ENCODE measurements at places on chromosomes 4 and X.

DNA sequence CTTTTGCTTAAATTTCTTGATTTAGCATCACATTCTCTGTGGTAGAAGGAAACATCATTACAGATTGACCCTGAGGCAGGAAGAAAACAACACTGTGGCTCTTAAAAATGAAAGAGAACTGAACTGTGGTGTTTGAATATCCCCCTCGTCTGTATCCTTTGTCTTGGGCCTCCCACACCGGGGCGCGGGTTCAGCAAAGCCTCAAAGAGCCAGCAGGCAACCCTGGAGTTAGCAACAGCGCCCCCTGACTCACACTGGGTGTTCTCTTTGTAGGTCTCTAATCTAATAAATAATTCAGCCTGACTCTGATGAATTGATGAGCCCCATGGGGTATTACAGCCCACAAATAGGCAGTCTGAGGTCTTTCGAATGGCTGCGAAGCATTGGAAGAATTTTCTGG lies 46.1 kb upstream of the CTSO start:
- DNase-seq = no peak

GRCh38 chrX:13764765-13765164 lies 30.2 kb downstream of the OFD1 start:
- no peak for DNase-seq

- DNase-seq = no peak
These were observed 46.7 kb downstream of the FSTL5 start for GRCh38 chr4:162117051-162117450.

GRCh38 chrX:119375561-119375960 lies 23.6 kb upstream of the SLC25A43 start:
- DNase-seq = peak; percentile 25

GRCh38 chr4:85381968-85382367 lies 93.0 kb upstream of the ARHGAP24 start:
- DNase-seq = no peak

DNA sequence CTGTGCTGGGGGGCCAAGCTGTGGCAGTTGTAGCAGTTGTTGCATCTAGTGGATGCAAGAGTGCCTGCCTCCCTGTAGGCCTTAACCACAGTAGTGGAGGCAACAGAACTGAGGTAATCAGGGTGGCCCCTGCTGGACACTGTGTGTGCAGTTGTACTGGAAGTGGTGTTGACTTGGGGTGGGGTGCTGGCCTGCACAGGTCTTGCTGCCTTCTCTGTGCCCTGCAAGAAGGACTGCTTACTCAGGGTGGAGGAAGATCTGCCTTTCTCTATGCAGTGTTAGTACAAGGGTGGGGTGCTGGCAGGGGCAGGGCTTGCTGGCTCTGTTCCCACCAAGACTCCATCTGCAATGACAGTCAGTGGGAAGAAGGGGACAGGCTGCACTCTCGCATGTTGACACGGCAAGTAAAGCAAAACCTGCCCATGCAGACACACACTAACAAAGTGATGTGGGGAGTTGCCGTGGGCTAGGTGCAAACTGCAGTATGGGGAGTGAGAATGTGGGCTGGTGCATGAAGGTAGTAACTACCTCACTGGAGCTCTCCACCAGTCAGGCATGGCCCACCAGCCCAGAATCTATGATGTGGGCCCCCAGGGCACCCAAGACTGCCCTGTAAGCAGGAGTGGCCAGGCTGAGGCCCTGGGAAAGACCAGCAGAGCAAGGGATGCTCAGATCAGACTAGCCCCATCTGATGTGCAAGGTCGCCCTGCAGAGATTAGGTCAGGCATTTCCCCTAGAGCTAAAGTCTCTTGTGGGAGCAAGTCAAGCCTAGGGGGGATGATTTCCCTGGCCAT lies 594.9 kb downstream of the TECRL start:
- no peak for DNase-seq

- no peak for DNase-seq
These were observed 492 bp downstream of the GALNT7 start for GRCh38 chr4:173169178-173169427.

DNA sequence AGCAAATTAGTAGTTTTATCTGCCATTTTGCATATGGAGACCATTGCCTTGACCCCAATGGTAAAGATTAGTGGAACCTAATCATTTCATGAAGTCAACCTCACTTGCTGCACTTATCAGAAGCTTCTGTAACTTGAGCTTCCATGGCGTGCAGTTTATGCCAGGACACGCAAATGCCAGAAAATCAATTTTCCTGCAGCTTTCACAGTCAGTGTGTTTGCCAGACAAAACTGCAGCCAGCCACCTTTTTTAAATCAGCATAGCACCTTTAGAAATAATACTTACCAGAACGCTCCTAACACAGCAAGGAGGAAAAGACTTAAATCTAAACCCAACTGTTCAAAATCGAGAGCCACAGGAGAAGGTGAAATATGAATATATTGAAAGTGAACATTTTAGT lies 265.3 kb downstream of the GRIA3 start:
- no peak for DNase-seq

DNA sequence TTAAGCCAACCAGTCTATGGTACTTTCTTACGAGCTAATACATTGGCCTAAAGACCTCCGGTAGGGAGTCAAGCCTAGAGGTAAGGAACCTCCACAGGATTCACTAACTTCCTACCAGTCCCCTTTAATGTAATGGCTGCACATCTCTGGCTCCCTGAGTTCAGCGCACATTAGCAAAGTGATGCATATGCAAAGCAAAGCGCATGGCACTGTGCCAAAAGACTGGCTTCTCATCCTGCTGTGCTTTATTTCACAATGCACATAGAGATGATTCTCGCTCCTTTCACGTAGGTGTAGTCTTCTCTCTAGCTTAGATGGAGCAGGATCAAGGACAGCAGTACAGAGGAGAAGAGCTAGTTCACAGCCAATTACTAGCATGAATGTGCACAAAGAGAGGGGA lies 14.6 kb upstream of the CLTRN start:
- DNase-seq = no peak
